ENCODE measurements at places on chromosomes 7 and 10.

GRCh38 chr7:28842769-28843295 is 115.3 kb downstream of the TRIL start:
- no peak for DNase-seq

- DNase-seq = no peak
Measured at GRCh38 chr10:86189891-86190290, 176.7 kb downstream of the GRID1 start.

GRCh38 chr10:7846591-7846990 is 28.3 kb downstream of the TAF3 start:
- DNase-seq = no peak

DNA sequence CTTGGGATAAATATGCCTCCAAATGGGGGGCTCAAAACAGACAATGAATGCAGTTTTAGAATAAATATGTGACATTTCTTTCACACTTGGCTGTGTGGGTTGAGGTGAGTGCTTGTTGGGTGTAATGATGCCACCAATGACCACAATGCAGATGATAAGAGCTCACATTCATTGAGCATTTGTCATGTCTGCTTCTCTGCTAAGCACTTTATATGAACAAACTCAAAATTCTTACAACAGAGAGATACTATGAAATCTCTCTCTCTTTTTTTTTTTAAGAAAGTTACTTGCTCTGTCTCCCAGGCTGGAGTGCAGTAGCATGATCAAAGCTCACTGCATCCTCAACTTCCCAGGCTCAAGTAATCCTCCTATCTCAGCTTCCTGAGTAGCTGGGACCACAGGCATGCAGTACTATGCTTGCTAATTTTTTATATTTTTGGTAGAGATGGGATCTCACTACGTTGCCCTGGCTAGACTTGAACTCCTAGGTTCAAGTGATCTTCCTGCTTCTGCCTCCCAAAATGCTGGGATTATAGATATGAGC is 185.4 kb downstream of the JCAD start:
- DNase-seq = no peak

Data from CMK (cell line).